B cell (primary cell): ENCODE measurements at places on chromosomes 2 and 18.

DNA sequence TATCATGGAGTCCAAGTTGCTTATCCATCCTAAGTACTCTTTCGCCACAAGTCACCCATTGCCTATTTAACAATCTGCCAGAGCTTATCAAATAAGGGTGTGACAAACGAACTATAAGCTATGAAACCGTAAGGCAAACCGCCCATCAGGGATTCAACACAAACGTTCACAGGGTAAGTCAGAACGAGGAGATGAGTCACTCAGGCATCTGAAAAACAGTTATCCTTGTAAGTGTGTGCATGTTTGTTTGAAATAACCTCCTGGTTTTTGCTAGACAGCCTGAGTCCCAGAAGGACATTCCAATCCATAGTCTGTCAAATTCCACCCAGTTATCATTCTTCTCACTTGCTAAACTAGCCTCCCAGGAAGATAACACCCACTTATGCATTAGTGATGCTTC, 299.1 kb downstream of the PAX3 start:
- DNase-seq: no peak

- no peak for DNase-seq
Observed at GRCh38 chr18:27185025-27185763, at the start of gene CHST9. CHST9 (minus strand) TSS chr18:27185308; CDS start chr18:27142809, 42,499 bp downstream.

GRCh38 chr18:12462242-12462641, 54.5 kb downstream of the PRELID3A start:
- no peak for DNase-seq

DNA sequence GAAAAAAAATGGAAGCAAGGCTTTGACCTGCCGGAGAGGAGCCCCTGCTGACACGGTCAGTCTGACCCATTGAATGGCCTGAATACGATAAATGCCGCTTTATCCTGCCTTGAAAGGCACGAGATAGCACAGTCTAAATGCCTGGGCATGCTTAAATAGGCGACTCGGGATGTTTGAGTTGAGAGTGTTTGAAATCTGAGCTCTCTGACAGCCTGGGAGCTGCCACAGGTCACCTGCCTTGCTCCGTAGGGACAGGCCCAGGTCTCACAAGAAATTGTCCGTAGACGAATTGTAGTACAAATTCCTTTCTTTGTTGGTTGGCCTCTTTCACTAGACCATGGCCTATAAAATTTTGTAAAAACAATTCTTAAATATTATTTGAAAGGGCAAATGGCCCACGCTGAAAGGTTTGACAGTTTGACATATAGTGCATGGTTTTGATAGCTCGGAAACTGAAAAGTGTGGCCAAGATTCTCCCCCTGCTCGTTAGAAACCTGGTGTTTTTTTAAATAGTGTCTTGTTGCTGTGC, 72.8 kb downstream of the MEIS1 start:
- no peak for DNase-seq

DNA sequence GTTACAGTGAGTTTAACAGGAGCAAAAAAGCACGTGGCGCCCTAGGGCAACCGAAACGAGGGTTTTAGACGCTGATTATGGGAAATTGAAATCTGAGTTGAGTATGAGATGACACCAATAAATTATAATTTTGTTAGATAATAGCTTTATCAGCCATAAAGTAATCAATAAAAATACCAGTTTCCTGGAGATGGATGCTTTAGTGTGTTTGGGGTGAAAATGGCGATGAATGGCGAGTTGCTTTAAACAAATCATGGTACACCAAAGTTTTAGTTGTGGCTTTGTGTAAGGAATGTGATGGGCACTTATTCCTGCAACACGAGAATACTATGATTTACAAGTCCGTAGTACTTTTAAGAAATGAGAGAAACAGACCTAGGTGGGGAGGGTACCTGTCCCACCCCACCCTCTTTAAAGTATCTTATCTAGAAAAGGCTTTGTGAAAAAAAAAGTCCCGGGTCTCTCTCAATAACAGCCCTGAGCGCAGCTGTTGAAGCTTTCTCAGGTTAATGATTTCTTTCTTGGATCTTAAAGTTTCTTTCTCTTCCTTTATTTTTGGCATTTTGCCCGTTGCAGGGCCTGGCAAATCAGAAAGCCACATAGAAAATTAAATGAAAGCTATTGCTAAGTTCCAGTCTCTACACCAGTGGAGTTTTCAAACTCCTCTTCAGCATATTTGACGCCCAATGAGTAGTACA, 1.5 kb upstream of the RRM2 start:
- no peak for DNase-seq

GRCh38 chr18:43651057-43651456, 373.8 kb upstream of the SYT4 start:
- DNase-seq: no peak

DNA sequence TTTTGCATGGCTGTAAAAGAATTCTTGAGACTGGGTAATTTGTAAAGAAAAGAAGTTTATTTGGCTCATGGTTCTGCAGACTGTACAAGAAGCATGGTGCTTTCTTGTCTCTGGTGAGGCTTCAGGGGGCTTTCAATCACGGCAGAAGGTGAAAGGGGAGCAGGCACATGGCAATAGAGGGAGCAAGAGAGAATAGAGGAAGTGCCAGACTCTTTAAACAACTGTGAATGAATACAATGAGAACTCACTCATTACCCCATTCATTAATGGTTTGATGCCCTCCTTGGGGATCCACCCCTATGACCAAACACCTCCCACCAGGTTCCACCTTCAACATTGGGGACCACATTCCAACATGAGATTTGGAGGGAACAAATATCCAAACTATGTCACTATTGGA, 463.5 kb downstream of the MTX2 start:
- DNase-seq: no peak

DNA sequence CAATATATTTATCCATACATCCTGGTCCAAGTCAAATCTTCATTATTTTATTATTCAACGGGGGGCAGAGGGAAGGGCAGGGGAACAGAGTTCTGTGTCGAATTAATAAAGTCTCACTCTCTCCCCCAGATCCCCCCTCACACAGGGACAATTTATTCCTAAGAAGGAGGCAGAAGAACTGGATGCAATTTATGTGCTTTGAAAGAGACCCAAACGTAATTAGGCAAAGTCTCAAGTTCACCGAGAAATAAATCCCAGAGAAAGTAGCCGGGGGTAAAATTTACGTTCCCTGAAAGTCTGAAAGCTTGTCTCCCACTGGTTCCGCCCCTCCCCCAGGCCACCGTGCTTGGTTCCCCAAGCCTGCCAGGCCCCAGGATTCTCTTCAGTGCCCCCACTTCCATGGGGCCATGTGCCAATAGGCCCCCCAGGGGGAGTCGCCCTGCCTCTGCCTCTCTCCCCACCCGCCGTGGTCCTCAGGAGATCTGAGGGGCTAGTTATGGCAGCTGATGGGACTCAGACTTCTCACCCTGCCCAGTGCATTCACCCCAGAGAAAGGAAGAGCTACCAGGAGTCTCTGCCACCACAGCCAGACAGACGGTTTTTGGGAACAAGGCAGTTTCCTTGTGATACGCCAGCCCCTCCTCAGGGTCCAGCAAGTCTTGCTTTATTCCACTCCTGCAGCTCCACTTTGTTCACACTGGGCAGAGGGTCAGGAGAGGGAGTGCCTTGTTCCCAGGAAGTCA, 215.5 kb downstream of the CYP26B1 start:
- DNase-seq: no peak

- no peak for DNase-seq
Observed at GRCh38 chr2:109457794-109458193, 156.0 kb downstream of the SEPTIN10 start.

GRCh38 chr2:162297925-162298552, 20.4 kb downstream of the IFIH1 start:
- DNase-seq: peak; percentile 74

DNA sequence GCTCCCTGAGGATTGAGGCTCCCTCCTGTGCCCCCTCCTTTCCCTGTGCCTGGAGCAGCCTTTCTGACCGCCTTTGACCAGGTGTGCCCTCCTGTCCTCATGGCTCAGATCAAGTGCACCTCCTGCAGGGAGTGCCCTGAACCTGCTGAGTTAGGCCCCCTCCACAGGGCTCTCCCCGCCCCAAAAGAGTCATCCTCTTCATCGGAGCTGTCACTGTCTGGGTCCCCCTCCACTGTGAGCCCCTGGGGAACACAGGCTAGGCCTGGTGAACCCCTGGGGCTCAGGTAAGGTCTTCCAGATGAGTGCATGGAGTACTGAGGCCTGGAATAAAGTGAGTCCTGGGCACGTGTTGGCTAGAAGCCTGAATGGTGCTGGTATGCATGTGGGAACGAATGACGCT, 173.5 kb downstream of the INHBB start:
- DNase-seq: no peak

DNA sequence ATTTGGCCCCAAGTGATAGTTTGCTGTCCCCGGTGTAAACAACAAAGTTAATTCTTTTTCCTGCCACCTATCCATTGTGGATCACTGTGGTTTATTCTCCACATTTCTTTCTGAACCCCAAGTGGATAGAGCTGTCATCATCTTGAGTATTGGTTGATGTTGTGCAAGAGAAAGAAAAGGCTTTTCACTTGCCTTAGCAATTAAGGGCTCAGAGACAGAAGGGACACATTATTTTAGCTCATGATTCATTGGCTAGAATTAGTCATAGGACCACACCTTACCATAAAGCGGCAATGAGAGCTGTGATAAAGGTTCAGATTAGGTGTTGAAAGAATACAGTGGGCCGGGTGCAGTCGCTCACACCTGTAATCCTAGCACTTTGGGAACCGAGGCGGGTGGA, 442.1 kb upstream of the DCC start:
- no peak for DNase-seq

GRCh38 chr2:215010390-215010789, 128.0 kb downstream of the ABCA12 start:
- DNase-seq: no peak

DNA sequence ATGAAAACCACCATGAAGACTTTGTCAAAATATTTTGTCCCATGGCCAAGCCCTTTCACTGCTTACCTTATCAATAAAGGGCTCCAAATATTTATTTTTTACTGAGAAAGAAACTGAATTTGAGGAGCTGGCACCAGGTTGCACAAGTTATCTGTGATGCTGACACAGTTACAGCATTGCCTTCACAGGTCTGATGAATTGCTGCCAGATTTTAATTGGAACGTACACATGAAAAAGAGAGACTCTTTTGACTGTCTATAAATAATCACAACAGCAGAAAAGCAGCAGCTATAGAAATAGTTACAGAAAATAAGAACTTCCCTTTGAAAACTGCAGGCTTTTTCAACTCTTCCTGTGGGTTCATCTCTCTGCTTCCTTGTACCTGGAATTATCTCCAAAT, 23.9 kb downstream of the TMEM200C start:
- DNase-seq: no peak
